Brain microvascular endothelial cell (primary cell): ENCODE measurements at places on chromosomes 13 and 19.
A peak's percentile ranks its signal among the peaks of the same experiment; 100 is the strongest.

- DNase-seq, result no peak
These were observed 39.9 kb upstream of the TMTC4 start for GRCh38 chr13:100714478-100714877.

- no peak for DNase-seq
These were observed 106.2 kb upstream of the LSM14A start for GRCh38 chr19:34066007-34066643.

DNA sequence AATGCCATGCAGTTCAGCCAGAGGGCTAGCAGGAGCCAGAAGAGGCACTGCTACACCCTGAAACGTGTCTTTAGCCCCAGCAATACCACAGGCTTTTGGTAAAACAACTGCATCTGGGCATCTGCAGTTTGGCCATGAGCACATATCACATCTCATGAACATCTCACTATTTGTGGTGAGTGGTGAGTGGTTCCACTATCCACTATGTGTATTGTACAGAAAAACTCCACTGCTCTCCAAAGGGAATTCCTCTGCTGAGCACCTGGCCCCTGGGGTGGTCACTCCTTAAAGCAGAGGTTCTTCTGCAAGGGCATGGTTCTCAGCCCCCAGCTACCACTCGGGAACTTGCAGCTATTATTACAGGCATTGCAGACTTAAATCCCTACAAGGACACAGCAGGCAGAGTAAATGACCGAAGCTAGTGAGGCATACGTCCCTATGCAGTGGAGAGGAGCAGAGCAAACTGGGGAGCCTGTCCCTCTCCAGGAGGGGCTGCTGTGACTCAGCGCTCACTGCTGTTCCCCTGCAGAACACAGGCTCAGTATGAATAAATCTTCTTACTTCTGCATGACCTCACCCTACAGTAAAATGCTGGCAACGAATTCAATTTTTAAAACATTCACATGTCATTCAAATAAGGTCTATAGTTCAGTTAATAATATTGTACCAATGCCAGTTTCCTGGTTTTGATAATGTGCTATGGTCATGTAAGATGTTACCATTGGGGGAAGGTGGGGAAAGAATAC lies 332.4 kb upstream of the ZNF507 start:
- DNase-seq, result no peak

- DNase-seq, result peak; percentile 77
These were observed at the start of gene PPP1R13L for GRCh38 chr19:45404557-45405434. PPP1R13L (minus strand) TSS chr19:45405069; CDS start chr19:45398318, 6,751 bp downstream.

GRCh38 chr19:18503971-18504885 lies 17.6 kb downstream of the ELL start:
- no peak for DNase-seq

DNA sequence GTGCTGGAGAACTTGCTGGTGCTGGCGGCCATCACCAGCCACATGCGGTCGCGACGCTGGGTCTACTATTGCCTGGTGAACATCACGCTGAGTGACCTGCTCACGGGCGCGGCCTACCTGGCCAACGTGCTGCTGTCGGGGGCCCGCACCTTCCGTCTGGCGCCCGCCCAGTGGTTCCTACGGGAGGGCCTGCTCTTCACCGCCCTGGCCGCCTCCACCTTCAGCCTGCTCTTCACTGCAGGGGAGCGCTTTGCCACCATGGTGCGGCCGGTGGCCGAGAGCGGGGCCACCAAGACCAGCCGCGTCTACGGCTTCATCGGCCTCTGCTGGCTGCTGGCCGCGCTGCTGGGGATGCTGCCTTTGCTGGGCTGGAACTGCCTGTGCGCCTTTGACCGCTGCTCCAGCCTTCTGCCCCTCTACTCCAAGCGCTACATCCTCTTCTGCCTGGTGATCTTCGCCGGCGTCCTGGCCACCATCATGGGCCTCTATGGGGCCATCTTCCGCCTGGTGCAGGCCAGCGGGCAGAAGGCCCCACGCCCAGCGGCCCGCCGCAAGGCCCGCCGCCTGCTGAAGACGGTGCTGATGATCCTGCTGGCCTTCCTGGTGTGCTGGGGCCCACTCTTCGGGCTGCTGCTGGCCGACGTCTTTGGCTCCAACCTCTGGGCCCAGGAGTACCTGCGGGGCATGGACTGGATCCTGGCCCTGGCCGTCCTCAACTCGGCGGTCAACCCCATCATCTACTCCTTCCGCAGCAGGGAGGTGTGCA lies 587 bp downstream of the S1PR4 start:
- DNase-seq, result no peak

- no peak for DNase-seq
These were observed 32.7 kb upstream of the NFIC start for GRCh38 chr19:3333662-3334061.

GRCh38 chr13:33322543-33322809 lies 36.9 kb upstream of the STARD13 start:
- peak; percentile 67 for DNase-seq

DNA sequence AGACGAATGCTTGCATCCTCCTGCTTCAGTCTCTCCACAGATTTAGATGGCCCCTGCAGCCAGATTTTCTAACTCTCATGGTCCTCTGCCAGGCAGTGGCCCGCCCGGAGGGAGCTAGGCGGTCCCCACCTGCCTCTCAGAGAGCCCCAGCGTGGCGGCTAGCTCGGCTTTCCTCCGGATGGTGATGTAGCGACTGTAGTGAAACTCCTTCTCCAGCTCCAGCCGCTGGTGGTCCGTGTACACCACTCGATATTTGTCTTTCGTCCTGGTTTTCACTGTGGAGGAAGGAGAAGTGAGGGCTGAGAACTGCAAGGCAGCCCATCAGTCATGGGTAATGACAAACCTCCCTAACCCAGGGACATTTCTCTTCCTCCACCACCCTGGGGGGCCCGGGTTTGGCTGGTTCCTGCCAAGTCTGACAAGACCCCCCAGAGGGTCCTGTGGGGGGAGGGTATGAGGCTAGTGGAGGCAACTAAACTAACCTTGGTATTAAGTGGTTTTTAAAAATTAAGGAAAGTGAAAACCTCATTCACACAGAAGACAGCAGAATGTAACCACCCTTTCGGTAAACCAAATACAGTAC lies 4.3 kb downstream of the CDX2 start:
- DNase-seq, result no peak

DNA sequence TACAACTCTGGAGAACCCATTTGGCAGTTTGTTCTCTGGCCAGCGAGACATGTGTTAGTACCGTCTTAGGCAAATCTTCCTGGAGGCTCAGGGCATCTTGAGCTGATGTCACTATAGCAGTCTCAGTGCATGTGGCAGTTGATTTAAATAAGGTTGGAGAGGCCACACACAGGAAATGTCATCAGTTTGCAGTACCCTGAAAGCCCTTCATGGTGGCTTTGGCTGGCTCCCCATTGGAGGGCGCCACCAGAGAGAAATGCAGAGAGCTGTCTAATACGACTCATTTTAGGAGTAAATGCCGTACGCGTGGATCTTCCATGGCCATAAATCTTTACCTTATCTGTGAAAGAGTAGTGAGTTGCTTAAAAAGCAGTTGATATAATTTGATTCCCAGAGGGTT lies 163.1 kb downstream of the STK24 start:
- DNase-seq, result no peak

GRCh38 chr19:50720181-50720920 lies 749 bp upstream of the SHANK1 start:
- DNase-seq, result no peak

DNA sequence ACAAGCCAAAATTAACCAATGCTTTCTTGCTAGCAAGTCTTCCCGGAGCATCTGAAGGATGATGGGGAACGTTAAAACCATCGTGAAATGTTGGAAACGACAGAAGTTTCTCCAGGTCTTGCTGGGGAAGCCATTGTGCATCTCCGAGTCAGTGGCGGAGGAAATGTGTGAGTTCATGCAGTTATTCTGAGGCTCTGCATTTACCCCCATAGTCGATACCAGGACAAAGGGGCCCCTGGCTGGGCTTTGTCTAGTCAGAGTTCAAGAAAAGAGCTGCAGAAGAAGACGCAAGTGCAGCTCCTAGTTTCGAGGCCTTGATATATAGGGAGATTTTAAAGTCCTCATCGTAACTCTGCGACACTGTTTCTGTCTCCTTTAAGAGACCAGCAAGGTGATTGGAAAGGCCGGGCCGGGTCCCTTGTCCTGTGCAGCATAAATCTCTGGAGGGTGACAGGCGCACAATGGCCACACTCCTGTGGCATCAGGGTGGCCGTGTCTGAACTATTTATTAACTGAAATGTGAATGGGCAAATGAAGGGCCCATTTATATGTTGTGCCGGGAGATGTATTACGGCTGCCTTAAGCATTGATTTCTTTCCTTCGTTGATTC lies 172.0 kb downstream of the TEX29 start:
- no peak for DNase-seq
